ENCODE measurements at places on chromosomes 6 and 20.

GRCh38 chr6:84651583-84651982 is 112.8 kb downstream of the TBX18 start:
- DNase-seq = no peak

DNA sequence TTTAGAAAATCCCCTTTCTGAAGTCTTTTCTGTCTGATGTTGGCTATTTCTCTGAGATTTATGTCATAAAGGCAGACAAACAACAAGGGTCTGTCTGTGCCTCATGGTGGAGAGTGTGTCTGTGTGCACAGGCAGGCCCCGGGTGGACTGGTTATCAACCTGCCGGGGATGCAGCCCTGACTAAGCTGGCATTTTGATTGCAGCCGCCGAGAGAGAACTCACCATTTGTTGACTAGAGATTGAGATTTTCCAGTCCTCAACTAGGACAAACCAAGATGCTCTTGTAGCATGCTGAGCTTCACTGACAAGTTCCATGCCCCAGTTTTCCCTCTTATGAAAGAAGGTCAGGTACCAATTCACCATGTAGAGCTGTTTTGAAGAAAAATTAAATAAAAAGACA is 363.6 kb upstream of the CNR1 start:
- DNase-seq = no peak

- no peak for DNase-seq
Observed at GRCh38 chr6:125714441-125715090, 34.9 kb upstream of the HEY2 start.

DNA sequence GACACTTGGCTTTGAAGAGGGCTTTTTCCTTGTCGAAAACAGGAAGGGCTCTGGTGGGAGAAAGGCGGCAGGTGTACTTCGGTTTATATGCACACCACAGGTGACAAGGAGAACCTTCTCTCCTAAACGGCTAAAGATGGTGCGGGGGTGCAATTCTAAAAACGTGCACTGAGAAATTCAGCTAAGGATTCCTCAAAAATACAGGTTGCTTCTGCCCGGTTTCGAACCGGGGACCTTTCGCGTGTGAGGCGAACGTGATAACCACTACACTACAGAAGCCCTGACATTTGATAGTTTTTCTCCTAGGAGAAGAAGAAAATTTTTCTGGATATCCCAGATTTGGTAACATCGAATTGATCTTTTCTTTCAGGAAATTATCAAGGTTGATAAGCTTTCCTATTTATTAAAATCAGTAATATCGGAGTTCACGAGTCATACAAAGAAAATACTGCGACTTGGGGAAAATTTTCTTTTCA is 32.0 kb downstream of the POM121L2 start:
- no peak for DNase-seq

DNA sequence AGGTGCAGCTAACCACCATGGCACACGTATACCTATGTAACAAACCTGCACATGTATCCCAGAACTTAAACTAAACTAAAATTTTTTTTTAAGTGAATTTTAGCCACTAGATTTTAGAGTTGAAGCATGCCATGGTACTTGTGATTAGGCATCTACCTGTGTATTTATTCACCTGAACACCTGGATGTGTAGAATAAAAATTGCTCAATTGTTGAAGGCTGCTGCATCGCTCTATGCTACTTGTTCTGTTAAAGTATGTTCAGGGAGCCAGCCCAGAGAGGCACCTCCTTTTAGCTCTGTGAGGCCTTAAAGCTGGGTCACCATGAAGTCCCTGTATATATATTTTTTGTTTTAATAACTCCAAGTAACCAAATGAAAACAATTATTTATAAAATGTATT is 28.3 kb downstream of the SLC22A3 start:
- no peak for DNase-seq

- no peak for DNase-seq
Observed at GRCh38 chr20:21315138-21315537, 12.0 kb downstream of the XRN2 start.

DNA sequence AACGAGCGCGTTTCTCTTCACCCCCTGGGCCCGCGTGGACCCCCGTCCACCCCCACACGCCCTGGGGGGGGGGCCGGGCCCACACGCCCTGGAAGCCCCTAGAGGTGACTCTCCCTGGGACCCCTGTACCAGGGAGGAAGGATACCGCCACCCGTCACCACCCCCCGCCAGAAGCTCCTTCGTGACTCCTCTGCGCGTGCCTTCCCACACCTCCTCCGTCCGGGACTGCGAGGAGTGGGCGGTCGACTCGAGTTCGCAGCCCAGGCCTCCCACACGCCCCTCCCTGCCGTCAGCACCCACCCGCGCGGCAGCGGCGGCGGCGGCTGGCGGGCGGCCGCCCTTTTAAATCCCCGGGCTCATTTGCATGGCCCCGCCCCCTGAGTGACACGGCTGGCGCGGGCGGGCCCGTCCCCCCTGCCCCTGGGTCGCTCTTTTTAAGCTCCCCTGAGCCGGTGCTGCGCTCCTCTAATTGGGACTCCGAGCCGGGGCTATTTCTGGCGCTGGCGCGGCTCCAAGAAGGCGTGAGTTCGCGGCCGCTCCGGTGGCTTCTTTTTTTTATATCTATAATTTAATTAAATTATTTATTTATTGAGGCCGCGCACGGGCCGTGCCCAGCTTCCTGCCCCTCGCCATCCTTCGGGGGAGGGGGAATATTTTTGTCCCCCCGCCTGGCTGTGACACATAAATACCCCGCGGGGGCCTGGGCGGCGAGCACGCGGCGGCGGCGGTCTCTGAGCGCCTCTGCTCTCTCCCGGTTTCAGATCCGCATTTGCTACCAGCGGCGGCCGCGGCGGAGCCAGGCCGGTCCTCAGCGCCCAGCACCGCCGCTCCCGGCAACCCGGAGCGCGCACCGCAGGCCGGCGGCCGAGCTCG is at the start of gene HMGA1:
Gene HMGA1 (plus strand): TSS at position 431 of the 873 bp plus-strand sequence. CDS start 3,908 bp downstream, outside the sequence.
- DNase-seq = peak; percentile 86

- no peak for DNase-seq
Observed at GRCh38 chr6:7409740-7410139, 20.1 kb downstream of the RIOK1 start.

- DNase-seq = no peak
Observed at GRCh38 chr6:127969701-127970100, 68.8 kb upstream of the THEMIS start.

DNA sequence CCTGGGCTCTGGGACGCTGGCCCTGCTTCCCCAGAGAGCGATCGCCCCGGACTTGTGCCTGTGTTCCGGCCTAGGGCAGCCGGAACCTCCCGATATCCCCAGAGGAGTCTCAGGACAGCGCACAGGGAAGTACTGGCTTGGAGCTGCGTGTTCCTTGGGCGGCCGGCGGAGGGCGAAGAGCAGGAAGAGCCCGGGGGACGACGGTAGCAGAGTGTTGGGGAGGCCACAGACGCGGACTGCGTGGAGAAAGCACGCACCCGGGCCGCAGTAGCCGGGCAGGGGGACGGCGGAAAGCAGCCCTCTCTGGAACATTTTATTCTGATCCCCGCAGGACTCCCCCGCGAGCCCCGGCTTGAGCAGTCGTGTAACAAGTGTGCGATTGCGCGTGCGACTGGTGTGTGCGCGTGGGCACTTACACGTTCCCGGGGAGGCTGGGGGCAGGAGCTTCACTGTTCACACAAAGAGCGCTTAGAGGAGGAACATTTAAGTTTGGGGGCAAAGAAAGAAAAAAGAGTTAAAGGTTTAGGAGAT is 36.1 kb downstream of the NCR2 start:
- no peak for DNase-seq

DNA sequence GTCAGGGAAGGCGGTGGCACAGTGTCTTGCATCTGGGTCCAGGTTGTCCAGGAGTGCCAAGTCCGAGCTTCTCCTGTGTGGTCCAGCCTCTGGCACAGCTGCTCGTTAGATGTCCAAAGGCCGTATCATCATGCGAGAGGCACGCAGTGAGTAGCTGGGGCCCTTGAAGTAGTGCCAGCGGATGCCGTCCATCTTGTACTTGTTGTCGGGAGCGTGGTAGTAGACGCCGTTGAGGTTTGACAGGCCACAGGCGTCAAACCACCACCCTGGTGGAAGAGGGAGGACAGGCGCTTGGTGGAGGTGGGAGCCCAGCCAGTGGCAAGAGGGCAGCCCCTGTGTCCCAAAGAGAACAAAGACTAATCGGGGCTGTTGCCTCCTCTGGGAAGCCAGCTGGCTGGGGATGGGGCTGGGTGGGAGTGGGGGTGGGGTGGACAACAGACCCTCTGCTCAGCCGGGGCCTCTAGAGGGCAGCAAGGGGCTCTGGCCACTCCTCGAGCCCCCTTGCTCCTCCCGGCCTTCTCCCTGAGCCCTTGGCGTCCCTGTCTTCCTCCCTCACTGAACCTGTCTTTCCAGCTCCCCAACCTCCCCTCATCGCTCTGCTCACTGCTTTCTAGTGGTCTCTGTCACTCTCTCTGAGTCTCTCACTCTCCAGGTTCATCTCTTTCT is 39.5 kb downstream of the FAM110A start:
- DNase-seq = no peak

GRCh38 chr6:151300267-151300991 is 60.7 kb downstream of the AKAP12 start:
- DNase-seq = no peak

DNA sequence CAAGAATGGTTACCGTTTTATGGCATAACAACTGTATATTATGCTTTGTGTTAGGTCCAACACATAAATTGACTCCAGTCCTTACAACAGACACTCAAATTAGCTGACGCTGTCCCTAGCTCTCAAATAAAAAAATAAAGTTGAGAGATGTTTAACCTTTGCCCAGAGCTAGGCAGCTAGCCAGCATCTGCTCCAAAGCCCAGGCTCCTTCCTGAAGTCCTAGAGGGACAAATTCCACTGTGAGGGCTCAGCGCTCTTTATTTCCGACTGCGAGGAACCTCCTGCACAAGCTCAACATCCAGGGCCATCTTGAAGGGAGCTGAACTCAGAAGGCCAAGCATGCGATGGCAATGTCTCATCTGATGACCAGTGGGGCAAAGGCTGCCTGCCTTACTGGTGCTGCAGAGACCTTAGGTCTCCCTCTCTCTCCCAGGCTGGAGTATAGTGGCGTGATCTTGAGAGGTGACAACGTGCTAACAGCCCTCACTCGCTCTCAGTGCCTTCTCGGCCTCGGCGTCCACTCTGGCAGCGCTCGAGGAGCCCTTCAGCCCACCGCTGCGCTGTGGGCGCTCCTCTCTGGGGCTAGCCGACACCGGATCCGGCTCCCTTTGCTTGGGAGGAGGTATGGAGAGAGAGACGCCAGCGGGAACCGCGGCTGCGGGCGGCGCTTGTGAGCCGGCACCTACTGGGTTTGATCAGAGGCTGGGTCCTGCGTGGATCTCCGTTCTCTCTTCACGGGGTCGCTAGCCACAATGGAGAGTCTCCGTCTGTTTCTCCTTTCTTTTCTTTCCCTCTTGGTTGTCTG is 24.7 kb upstream of the GFOD1 start:
- DNase-seq = no peak

GRCh38 chr6:69915346-69915745 is 49.0 kb downstream of the COL19A1 start:
- no peak for DNase-seq

Data from stimulated activated CD8-positive, alpha-beta memory T cell treated with anti-CD3 and anti-CD28 coated beads, Interleukin-12 subunit alpha, Interleukin-12 subunit beta, amount 100 ng/mL, for 4 hours (primary cell).